Colonic mucosa (tissue), 4 donors: ENCODE measurements at places on chromosomes 16 and 17. TPM values are rescaled to one million over a fixed set of nuclear protein-coding genes. Genes with fewer than 3 reads are reported as not detected.

Gene GUCY2D
- total RNA-seq, result 0.21 TPM

Gene FBXW10B
- total RNA-seq, result 4.2 TPM

Gene ACAP1
- 7.4 TPM for total RNA-seq

Gene TXNDC17
- total RNA-seq, result 167 TPM

Gene GPR142
- 0.35 TPM for total RNA-seq

Gene TTLL6
- 18.7 TPM for total RNA-seq

Gene MSI2
- 61.6 TPM for total RNA-seq

Gene KRT38
- not detected for total RNA-seq

Gene SLC5A11
- total RNA-seq, result 2.6 TPM

Gene MT3
- total RNA-seq, result 4.0 TPM

Gene SLC13A2
- 24.7 TPM for total RNA-seq

Gene KRTAP17-1
- total RNA-seq, result not detected

Gene TPSAB1
- 30.4 TPM for total RNA-seq

Gene RAB34
- total RNA-seq, result 6.2 TPM

Gene C16orf74
- 0.37 TPM for total RNA-seq

Gene LYRM9
- 2.7 TPM for total RNA-seq

Gene ANKRD40CL
- total RNA-seq, result 44.9 TPM

Gene ENPP7
- total RNA-seq, result not detected

Gene SLC22A31
- total RNA-seq, result 1.3 TPM

Gene SRCIN1
- total RNA-seq, result 1.1 TPM

Gene PPP1R27
- total RNA-seq, result not detected

Gene AOC3
- 28.3 TPM for total RNA-seq

Gene CD300C
- 1.1 TPM for total RNA-seq

Gene ANTKMT
- 42.1 TPM for total RNA-seq

Gene SLC52A1
- 1.7 TPM for total RNA-seq

Gene MAP1LC3B
- total RNA-seq, result 45.0 TPM

Gene CSNK1D
- total RNA-seq, result 136 TPM

Gene SLC13A5
- 0.62 TPM for total RNA-seq

Gene ACACA
- 72.6 TPM for total RNA-seq

Gene RHOT1
- 18.1 TPM for total RNA-seq

Gene TMEM95
- not detected for total RNA-seq

Gene EPX
- total RNA-seq, result not detected

Gene RUNDC3A
- 0.52 TPM for total RNA-seq

Gene FAM20A
- 4.1 TPM for total RNA-seq

Gene GLP2R
- total RNA-seq, result 4.8 TPM

Gene TMIGD1
- total RNA-seq, result 14.4 TPM

Gene TAT
- total RNA-seq, result 2.2 TPM

Gene ZNF232
- total RNA-seq, result 8.0 TPM

Gene WFIKKN2
- 0.10 TPM for total RNA-seq

Gene CRYM
- 14.0 TPM for total RNA-seq

Gene CA7
- total RNA-seq, result 120 TPM

Gene ACSM3
- total RNA-seq, result 34.9 TPM

Gene RAB37
- 7.2 TPM for total RNA-seq

Gene SPATA22
- not detected for total RNA-seq
